GM03348 (cell line): ENCODE measurements at places on chromosomes 12 and 14.

DNA sequence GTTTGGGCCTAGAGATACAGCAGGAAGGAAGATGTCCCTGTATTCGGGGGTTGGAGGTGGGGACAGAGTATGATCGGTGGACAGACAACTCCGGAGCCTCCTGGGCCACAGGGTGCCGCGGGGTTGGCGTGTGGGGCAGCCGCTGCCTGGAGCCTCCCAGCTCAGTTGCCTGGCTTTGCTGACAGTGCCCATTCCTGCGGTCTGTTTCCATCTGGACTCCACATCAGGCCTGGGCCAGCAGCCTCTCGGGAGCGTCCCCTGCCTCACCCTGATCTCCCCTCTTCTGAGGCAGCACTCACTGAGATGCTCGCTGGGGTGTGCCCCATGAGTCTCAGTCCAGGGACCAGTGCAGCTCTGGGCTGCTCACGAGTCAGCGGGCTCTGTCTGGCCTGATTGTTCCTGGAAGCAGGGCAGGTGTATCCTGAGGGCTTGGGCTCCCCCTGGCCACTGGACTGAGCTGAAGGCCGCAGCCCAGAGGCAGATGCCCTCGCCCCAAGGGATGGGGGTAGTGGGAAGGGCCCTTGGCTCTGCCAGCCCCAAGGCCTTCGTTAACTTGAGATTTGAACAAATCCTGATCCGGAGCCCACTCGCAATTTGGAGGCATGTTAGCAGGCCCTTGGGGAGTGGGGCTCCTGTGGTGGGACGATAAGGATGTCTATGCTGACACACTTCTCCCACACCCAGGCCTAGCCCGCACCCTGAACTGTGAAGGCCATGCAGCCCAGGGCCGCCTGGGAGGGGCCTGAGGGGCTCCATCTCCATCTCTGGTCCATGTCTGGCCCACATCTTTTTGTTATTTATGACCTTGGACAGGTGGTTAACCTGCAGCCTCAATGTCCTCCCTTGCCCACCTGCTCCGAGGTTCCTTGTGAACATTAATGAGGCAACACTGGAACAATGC is 7.5 kb downstream of the HIP1R start:
- no peak for DNase-seq

GRCh38 chr12:48489012-48489411 is 6.7 kb downstream of the C12orf54 start:
- peak; percentile 7 for DNase-seq

DNA sequence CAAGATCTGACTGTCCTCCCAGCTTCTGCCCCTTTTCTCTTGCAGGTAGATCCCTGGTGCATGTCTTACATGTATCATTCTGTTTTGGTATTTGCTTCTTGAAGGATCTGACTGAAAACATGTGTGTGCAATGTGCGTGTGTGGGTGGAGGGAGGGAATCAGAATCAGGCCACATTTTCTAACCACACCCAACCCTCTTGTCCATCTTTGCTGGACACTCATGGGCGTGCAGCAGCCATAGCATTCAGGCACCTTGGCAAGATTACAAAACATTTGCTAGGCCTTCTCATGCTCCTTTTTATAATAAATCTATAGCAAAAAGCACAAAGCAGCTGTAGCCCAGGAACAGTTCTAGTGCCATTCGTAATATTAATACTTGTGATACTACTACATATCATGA is 233.6 kb upstream of the E2F7 start:
- peak; percentile 55 for DNase-seq

DNA sequence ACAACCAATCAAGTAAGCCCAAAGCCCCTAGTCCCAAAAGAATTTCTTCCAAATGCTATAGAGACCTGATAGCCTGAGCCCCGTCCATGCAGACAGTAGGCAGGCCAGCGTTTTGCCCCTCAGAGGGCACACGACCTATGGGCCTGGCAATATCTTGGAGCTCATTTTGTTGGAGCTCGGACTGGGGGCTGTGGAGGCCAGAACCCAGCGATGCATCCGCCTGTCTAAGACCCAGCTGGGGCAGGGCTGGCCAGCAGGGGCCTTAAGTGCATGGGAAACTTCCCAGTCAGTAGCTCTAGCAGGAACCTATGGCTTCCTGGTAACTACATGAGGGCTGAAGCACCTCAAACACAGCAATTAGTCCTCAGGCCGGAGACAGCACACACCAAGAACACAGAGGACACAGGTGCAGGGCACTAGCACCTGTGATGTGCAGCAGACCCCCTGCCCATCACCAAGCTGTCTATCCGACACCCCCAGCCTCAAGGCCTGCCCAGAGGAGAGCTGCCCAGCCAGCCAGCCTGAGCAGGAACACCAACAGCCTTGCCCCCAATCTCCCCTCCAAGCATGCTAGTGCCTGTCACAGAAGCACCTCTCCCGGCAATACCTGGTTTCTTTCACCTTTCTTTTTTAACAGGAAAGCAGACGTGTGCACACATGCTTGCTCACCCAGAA is 50.8 kb downstream of the ARL6IP4 start:
- no peak for DNase-seq

DNA sequence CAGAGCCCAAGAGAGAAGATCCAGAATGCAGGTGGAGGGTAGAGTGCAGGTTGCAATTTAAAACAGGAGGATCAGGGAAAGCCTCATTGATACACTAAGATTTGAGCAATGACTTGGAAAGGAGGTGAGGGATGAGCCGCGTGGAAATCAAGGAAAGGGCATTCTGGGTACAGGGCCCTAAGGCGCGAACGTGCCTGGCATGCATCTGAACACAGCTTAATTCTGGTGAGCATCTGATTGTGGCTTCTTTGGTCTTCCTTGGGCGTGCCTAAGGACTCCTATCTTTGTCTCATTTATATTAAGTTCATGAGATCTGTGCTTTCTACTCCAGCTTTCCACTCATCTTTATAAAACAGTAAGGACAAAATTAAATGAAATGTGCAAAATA is 79.3 kb downstream of the NTF3 start:
- DNase-seq, result no peak

GRCh38 chr12:14278294-14278953 is 87.1 kb upstream of the ATF7IP start:
- no peak for DNase-seq

DNA sequence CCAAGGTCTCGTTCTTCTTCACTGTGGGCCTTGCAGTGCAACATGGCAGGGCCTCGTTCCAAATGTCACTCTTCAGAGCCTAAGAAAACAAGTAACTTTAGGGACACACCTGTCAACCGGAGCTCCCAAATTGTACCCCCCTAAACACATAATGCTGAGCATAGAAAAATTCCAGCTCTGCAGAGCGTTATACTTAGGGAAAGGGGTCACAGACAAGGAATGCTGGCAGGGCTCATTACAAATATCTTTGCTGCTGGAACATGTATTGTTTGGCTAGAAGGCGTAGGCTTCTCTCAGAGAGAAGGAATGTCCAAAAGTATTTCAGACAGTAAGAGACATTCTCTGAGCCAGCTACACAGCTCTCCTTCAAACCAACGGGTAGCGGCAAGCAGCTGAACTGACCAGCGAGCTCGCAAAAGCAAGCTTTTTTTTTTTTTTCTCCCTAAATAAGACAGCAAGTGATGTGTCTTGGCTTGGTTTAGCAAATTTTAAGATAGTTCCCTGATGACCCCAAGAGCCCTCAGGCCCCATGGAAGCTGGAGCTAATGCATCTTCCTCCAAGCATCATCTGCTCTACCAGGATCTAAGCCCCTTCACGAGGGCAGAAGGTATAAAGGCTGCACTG is 24.5 kb downstream of the SSH1 start:
- peak; percentile 70 for DNase-seq

DNA sequence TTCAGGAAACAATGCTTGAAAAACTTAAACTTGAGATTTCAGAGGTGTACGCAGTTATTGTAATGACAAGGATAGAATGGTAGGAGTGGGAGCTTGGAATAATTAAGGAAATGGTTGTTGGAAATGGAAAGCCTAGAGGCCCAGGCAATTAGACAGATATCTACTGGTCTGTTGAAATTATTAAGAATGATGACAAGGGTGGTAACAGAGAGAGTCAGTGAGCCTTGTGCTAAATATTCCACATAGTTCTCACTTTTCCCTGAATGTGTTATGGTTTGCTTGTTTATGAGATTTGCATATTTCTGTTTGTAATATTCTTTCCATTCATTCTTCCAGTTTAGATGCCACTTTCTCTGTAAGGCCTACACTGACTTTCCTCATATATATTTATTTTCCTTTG is 66.0 kb upstream of the ATP2B1 start:
- no peak for DNase-seq

DNA sequence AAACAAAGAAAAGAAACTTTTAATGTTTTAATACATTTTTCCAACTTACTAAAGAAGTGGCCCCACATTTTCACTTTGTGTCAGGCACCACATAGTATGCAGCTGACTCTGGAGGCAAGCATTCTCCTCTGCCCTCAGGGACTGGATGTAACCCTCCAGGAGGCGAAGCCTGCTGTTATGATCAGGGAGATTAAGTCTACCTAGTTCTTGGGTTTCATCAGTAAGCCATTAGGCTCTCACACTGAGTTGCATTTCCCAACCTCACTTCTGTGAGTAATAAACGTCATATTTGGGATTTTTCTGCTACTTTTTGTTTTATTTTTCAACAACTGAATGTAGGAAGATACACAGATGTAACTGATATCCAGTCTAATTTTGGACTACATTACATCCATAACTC is 101.2 kb upstream of the LRFN5 start:
- no peak for DNase-seq

- no peak for DNase-seq
Observed at GRCh38 chr12:89927226-89927698, 218.6 kb upstream of the ATP2B1 start.

- DNase-seq, result no peak
Observed at GRCh38 chr12:132747395-132747794, 14.2 kb downstream of the ANKLE2 start.

- no peak for DNase-seq
Observed at GRCh38 chr12:55737581-55738122, 5.3 kb upstream of the GDF11 start.

- DNase-seq, result no peak
Observed at GRCh38 chr14:72315714-72316113, 383.5 kb downstream of the RGS6 start.

GRCh38 chr14:50344116-50344775 is 32.1 kb downstream of the DMAC2L start:
- DNase-seq, result no peak

DNA sequence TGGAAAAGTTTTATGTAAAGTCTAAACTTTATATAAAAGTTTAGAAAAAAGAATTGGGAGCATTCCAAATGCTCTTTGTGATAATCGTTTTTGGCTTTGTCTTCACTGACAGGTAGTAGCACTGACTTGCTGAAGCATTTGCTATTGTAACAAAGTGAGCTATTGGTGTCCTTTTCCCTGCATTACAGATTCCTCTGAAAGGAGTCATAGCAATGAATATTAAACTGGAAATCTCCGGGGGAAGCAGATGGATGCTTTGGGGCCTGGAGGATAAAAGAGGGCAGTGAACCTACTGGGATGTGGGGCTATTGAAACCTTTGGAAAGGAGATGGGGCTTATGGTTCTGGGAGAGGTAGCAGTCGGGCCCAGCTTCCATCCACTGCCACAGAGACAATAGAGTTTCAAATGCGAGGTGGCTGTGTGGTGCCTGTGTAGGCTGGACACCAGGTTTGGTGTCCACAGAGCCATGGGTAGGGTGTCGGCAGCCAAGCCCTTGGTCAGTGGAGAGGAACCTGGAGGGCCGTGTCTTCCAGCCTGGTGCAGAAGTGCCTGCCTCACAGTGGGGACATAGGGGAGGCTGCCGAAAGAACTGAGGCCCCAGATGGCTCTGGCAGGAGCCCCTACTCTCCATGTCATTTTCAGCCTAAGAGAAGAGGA is 10.1 kb downstream of the GSG1 start:
- DNase-seq, result peak; percentile 61

DNA sequence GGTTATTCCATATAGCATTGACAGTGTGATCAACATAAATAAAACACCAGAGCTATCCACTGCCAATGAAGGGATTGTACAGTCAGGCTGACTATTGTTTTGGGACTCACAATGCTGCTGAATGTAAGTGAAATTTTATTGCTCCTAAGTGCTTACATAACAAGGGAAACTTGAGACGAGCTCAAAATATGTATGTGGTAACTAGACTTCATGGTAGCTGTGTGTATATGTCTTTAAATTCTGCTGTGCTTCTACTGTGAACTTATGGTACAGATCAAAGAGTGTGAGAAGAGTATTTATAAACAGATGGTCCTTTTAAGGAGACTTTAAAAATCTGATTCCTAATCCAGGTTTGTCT is 6.9 kb downstream of the FLRT2 start:
- DNase-seq, result peak; percentile 3

DNA sequence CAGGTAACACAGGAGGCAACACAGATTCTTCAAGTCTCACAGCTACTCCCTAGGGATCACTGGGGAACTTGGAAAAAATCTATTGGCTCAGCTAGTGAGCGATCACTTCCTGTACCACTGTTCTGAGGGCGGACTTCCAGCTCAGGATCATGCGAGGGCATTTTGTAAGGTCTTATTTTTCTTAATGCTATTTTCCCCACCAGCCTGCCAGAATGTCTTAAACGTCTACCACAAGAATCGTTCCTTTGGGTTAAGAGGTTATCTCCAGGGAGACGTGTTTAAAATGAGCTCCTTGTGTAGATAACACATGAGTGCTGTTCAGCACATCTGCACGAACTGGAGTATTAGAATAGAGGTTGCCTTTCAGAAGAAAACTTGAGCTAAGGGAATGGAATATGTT is 162.6 kb downstream of the ETNK1 start:
- DNase-seq, result no peak

DNA sequence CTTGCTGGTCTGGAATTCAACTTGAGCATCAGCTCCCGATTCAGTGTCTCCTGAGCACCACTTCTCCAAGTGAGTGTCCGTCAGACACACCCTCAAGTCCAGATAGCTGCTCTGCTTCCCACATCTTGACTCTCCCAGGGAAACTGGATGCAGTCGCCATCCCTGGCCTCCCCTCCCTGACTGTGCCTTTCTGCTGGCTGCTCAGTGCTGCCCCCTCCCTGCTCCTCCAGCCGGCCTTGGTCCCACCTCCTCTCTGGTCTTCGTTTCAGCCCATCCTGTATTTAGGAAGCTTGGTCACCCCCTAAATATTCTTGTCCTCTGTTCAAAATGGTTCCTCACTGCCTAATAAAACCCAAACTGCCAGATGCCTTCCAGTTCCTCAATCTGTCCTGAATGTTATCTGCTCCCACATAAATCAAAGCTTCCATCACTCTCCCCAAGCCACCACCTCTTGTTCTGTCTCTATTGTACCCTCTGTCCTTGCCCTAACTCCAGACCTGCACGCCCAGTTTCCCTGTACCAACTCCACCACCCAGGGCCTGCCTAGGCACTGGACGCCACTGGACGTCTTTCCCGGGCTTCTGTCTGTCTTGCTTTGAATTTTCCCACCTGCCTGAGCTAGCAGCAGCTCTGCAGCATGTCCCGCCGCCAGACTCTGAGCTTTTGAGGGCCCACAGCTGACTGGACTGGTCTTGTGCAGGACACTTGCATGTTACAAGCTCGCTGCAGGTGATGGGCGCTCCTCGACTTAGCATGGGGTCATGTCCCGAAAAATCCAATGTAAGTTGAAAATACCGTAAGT is 33.8 kb downstream of the CCDC92 start:
- DNase-seq, result no peak
